ENCODE measurements at places on chromosomes 2 and 18.

DNA sequence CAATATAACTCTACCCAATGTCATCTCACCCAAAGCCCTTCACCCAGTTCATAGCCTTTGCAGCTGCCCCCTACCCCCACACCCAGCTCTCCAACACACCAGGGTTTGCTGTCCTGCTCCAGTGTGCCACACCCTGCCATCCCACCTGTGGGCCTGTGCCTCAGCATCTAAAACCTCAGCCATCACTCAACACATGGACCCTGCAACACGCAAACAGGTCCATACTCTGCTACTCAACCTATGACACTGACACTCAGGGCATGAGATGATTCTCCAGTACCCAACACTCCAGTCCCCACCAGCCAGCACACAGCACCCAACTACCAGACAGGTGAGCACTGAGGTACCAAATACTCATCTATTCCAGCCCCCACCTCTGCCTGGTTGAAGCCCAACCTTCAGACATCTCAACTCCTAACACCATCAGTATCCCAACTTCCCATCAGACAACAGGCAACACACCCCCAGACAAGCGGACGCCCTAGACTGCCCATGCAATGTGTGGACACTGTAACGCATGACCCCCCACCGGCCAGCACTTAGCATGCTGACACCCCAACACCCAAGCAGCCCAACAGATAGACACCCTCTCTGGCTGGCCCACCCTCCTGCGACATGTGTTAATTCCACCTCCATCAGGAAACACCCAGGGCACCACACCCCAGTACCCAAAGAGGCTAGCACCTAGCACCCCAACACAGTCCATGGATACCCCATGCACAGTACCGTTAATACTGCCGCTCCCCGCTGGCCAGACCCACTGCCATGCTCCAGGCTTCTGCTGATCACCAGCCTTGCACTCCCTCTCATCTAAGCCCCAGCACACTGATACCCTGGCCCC lies 25.0 kb downstream of the ZAP70 start:
- DNase-seq = no peak

- no peak for DNase-seq
Measured at GRCh38 chr2:204049635-204050034, 113.1 kb downstream of the ICOS start.

DNA sequence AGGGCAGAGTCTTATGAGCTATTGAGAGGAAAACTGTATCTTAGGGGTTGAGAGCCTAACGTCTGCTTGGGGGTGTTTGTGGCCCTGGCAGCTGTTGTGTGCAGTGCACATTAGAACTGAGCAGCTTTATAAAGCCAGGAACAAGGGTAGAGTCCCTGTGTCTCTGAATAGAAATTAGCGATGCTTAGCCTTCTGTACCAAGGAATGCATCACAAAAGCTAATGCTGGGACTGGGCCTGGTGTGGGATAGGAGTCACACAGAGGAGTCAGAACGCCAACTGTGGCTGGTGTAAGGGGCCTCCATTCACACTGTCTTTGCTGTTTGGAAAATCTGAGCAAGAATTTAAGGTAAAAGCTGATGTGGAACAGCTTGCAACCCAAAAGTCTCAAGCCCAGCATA lies 283.2 kb downstream of the SOX11 start:
- no peak for DNase-seq

DNA sequence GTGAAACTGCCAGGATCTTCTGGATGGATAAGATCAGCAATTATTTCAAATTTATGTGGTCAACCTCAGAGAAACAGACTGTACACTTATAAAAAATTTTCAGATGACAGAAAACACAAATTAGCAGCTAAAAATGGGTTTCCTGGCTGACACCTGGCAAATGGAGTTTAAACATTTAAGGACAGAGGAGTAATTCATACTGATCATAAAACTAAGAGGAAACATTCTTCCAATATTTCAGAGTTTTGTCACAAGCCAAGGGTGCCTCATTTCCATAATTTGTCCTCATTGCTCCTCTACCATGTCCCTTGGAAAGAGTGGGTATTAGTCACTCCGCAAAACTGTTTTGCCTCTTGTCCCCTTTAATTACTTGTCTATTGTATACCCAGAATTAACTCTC lies 70.2 kb downstream of the TMEFF2 start:
- DNase-seq = no peak

GRCh38 chr2:53969968-53970723 lies 647 bp downstream of the PSME4 start:
- DNase-seq = no peak

DNA sequence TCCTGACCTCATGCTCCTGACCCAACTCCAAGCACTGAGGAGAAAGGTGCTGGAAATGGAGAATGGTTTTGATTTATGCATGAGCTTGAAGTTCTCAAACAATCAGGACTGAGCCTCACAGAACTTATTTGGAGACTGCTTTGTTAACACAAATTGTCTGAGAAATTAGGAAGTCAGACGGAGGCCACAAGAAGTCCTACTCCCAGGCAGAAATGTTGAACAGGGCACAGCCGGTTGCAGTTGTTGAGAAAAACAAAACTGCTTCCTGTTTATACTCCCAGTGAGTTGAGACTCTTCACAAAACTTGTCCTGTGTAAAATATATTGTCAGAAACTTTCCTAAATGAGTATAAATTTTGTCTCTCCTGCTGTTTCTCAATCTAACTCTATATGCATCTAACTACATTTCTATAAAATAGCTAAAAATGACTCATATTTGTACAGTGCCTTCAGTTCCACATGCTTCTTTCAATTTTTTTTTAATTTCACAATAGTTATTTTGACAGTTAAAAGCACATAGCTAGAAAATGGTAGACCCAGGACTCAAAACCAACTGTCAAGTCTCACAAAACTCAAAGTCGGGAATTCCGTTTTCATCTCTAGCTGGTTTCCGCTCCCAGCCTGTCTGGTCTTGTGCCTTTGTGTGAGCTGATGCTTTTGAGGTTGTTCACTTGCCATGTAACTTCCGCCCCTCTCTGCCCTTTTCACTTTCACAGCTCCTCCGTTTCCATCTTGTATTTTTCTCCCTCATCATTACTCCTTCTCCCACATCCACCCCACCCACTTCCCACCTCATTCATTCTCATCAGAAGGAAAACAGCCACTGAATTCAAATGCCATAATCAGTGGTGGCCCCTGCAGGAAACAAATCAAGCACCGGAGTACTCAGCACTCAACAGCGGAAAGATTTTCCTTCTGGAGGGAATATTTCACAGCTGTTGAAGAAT lies 215.0 kb downstream of the SUCLG1 start:
- DNase-seq = no peak

DNA sequence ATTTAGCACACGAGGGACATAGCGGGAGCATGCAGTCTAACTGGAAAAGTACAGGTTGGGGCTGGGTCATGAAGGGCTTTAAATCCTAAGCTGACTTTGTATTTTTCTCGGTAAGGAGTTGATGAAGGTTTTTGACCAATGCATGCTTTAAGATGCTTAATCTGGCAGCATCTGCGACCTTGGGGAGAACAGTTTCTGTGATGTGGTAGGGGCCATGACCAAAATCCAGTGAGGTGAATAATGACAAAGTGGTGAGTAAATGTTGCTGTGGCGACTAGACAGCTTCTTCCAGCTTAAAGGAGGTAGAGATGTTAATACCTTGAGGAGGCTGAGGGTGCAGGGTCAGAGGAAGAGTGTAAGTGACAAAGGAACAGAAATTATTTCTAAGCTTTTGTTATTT lies 174.6 kb upstream of the ALPP start:
- no peak for DNase-seq

- DNase-seq = no peak
Measured at GRCh38 chr2:189514104-189514503, 66.5 kb downstream of the SLC40A1 start.

DNA sequence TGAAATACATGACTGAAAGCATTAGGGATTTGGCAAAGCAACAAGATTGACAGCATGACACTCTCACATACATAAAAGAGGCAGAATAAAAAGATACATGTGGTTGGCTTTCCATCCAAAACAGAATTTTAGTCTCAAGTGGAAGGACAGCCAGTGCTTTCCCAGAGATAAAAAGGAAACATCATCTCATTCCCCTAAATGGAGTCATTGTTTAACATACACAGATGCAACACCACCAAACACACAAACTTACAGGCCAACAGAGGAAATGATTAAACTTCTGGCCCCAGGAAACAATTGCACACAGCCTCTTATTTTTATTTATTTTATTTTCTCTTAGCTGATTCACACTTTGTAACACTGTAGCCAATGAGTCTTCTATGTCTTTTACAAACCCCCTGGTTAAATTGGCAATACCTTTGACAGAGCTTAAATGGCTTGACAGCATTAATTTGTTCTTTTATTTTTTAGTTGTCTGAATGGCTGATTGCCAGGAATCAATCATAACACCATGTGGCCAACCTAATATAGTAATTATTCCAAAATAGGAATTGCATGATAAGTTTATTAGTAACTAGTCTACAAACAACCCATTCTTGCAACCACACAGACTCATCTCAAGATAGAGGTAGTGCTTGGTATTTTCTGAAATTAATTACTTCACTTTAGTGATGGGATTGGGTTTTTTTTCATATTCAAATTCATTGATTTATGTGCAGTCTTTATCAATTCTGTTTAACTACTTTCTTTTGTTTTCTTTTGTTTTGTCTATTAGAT lies 190.5 kb downstream of the RND3 start:
- no peak for DNase-seq

- no peak for DNase-seq
Measured at GRCh38 chr18:9952633-9953416, 39.0 kb downstream of the VAPA start.

DNA sequence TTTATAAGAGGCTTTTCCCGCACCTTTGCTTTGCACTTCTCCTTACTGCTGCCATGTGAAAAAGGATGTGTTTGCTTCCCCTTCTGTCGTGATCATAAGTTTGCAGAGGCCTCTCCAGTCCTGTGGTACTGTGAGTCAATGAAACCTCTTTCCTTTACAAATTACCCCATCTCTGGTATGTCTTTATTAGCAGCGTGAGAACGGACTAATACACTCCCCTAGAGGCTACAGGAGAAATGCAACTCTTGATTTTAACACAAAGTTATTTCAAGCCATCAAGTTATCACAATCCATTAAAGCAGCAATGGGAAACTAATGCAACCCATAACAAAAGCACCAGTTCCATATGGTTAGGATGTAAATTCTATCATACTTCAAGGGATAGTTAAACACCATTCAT lies 1378.8 kb upstream of the DDX18 start:
- DNase-seq = no peak

DNA sequence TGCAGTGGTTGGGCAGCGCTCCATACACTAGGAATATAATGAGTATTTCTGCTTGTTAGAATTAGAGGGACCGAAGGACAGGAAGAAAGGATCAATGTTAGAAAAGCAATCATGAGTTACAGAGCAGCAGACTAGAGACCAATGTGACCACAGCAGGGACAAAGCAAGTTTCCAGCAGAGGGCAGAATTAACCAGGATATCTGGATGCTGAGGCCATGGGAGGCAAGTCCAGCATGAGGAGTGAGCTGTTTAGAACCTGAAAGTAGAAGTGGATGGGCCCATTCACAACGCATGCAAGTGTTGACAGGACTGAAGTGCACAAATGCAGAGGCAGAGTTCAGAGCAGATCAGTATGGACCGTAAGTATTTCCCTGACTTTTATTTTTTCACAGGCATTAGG lies 910.4 kb upstream of the GYPC start:
- DNase-seq = no peak

GRCh38 chr2:30770816-30771576 lies 36.2 kb downstream of the CAPN13 start:
- no peak for DNase-seq

GRCh38 chr18:36352384-36352783 lies 54.9 kb downstream of the FHOD3 start:
- no peak for DNase-seq

- no peak for DNase-seq
Measured at GRCh38 chr2:172198908-172199307, 96.2 kb upstream of the DLX2 start.

GRCh38 chr2:28821295-28821958 lies 10.8 kb downstream of the SPDYA start:
- peak; percentile 17 for DNase-seq

DNA sequence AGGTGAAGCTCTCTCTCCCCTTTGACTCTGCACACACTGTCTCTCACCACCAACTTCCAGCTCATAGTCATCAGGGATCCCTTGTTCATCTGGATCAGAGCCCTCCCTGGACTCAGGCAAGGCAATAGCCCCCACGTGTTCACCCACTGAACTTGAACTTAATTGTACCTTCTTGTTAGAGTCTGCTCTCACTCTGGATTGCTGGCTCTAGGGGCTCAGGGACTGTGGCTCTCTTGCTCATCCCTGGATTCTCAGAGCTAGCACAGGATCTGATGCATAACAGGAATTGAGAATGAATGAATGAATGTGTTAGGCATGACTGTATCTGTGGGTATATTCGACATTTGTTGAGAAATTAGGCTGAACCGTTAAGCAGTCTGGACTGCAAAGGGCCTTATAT lies 16.7 kb upstream of the ASAP2 start:
- DNase-seq = no peak

GRCh38 chr18:22684268-22684667 lies 248.9 kb upstream of the RBBP8 start:
- DNase-seq = no peak

GRCh38 chr2:149307014-149307413 lies 23.4 kb upstream of the LYPD6 start:
- DNase-seq = no peak

DNA sequence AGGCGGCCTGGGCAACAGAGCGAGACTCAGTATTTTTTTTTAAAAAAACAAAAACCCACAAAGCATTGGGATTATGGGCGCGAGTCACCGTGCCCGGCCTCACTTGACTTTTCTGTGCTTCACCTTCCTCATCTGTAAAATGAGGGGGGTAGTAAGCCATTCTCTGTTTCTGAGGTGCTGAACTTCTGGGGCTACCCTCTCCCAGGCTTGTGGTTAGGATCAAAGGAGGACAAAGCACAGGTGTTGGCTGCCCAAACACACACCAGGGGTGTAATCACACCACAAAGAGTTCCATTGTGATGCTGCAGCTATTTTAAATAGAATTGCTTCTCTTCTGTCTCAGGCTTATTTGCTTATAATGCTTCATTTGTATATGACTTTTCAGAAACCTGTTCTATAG lies 35.8 kb upstream of the INHBB start:
- no peak for DNase-seq

GRCh38 chr2:108908713-108909070 lies 80.3 kb downstream of the EDAR start:
- no peak for DNase-seq

DNA sequence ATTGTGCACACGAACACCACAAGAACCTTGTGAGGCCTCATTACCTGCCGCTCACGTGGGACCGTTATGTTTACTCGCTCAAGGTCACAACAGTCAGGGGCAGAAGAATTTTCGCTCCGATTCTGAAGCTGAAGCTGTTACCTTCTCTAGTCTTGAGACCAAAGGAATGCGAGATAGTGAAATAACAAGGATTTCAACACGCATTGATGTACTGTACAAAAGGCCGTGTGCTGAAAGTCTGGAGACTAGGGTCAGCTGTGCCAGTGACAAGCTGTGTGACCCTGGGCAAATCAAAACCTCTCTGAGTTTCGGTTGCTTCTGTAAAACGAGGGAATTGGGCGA lies 583 bp downstream of the NEMP2 start:
- peak; percentile 40 for DNase-seq

GRCh38 chr2:154623819-154624218 lies 74.7 kb upstream of the KCNJ3 start:
- no peak for DNase-seq

Measured in stimulated activated CD8-positive, alpha-beta memory T cell treated with anti-CD3 and anti-CD28 coated beads, Interleukin-7, amount 100 ng/mL, for 48 hours (primary cell).